Activated CD8-positive, alpha-beta memory T cell treated with anti-CD3 and anti-CD28 coated beads for 1 hour (primary cell): ENCODE measurements at places on chromosomes 12 and 14.

GRCh38 chr12:104568935-104569334, 112.2 kb downstream of the CHST11 start:
- no peak for DNase-seq

DNA sequence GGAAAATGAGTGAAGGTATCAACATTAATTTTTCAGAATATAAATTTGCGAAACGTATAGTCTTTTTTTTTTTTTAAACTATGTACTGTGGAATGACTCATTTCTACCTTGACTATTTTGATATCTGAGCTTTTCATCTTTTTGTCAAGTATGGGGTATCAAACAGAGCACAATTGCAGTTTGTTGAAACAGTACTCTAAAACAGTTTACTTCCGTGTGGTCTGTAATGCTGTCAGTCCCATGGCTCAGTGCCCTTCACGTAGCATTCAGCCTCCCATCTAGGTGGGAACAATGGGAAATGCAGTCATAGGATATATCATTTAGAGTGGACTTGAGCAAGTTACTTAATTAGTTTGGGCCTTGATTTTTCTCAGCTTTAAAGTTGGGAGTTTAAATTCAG, 139.5 kb downstream of the ERC1 start:
- no peak for DNase-seq

DNA sequence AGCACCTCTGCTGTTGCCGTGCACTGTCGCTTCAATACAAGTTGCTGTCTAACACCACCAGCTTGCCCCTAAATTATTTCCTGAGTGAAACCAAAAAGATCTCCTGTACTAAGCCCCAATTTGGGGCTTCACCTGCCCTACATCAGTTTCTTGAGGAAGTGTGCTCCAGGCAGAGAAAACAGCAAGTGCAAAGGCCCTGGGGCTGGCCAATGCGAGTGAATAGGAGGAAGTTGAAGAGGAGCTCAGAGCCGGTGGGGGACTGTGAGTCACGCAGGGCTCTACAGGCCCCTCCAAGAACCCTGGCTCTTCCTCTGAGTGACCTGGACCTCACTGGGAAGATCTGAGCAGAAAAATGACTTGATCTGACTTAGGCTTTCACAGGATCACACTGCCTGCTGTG, 117.2 kb downstream of the IPO8 start:
- no peak for DNase-seq

- no peak for DNase-seq
These were observed 8.5 kb downstream of the CTDSP2 start for GRCh38 chr12:57837864-57838562.

DNA sequence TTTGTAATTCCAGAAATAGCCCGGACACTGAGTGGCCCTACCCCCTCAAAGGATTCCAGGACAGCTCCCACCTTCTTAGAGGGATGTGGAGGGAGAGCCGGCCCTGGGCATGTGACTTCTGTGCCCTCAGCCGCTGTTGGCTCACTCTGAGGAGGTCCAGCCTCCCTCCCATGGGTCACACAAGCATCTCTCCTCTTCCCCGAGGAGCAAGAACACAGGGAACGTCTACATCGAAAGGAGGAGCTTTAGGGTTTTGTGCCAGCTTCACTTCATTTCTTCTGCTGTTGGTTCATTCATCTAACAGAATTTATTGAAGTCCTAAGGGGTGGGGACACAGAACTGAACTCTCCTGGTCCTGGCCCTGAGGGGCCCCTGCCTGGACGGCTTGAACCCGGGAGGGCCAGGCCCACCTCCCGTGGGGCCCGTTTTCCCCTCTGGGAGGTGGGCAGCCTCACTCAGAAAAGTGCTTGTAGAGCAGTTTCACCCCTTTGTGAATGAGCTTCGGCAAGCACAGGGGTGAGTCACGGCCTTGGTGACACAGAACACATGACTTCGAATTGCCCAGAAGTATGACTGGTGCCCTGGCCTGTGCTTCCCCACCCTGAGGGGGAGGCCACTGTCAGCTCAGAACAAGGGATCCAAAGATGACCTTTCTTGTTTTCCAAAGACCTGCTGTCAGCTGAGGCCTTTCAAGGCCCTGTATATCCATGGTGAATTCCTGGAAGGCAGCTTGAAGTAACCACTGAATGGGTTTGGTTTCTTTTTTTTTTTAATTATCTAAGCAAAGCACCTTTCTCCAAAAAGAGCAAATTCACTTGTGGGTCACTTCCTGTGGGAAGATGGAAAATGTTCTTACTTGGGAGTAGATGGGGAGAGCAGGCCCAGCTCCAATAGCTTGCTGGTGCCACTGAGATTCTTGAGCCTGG, 39.2 kb downstream of the NFKBIA start:
- peak; percentile 35 for DNase-seq

- no peak for DNase-seq
These were observed 117.9 kb downstream of the CAND1 start for GRCh38 chr12:67386869-67387565.

DNA sequence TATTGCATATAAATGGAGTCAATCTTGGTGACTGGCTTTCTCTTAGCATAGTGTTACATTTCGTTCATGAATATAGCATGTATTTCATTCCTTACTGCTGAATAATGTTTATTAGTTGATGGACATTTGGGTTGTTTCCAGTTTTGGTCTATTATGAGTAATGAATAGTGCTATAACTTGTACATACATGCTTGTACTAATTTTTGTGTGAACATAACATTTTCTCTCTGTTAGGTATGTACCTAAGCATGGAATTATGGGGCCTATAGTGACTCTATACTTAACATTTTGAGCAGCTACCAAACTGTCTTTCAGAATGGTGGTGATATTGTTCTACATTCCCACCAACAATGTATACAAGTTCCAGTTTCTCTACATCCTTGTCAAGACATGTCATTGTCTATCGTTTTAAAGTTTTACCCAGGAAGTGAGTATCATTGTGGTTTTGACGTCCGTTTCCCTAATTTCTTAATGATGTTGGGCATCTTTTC, 23.1 kb downstream of the ATP2A2 start:
- no peak for DNase-seq

DNA sequence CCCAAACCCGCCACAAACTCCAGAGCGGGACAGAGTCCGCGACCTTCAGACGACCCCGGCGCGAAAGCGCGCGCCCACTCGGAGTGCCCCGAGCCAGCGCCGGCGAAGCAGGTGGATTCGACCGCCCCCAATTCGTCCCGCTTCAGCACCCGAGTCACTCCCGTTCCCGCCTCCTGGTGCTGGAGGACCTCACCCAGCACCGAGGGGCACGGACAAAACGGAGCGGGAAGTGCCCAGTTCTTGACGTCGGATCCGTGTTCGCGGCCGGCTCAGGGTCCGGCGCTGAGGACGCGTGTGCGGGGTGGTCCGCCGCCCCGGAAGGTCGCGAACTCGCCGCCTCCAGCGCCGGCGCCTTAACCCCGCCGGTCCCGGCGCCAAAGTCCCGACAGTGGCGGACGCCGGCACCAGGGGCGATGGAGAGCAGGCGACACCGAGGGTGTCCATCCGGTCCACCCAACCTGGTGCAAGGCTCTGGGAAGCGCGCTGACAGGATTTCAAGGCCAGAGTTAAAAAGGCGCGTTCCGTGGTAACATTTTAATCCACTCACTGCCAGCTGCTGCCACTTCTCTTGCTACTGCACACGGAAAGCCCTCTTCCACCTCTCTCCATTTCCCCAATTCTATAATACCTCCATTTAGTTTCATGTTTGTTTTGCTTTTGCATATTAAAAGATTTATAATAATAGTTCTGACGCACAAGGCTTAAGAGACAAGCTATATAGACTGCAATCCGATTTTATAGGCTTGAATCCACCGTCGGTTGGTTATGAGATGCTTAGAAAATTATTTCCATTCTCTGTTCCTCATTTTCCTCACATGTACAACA, 240.0 kb upstream of the CPNE8 start:
- no peak for DNase-seq

DNA sequence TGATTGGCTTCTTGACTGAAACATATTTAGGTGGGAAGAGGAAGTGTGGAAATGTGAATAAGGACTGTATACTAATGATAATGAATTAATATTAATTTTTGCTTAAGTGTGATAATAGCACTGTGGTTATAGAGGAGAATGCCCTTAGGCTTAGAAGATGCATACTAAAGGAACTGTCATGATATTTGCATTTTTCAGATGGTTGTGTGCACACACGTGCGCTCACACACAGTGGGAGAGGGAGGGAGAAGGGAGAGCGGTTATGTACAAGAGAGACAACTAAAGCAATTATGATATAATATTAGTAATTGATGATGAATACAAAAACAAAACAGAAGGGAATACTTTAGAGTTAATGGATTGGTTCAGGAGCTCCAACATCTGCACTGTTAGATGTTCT, 54.2 kb downstream of the RCOR1 start:
- DNase-seq = no peak

DNA sequence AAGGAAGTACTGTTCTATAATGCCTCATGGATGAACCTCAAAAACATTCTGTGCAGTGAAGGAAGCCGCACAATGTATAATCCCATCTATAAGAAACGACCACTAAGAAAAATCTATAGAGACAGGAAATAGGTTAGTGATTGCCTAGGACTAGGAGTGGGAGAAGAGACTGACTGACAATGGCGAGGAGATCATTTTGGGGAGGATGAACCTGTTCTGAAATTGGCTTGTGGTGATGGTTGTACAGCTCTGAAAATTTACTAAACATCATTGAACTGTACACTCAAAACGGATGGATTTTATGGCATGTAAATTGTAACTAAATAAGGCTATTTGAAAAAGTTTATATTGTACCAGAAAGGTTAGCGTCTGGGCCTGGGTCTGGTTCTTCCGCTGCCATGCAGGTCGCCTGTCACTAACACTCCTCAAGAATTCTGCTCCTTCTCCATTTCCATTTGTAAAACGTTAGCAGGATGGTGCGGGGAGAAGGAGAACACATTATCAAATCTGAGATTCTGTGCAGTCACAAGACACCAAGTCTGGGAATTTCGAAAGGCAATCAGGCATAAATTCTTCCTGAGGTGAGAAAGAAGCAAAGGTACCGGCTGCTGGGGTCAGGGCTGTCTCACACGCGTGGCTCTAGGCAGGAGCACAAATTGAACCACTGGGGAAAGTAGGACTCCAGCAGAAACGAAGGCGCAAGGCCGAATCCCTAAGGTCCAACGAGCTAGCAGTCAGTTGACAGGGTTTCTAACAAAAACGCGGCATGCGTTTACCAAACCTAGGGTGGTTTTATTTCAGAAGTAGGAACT, 845 bp upstream of the COCH start:
- no peak for DNase-seq

- no peak for DNase-seq
These were observed 28.7 kb downstream of the TSPAN9 start for GRCh38 chr12:3105690-3106479.

DNA sequence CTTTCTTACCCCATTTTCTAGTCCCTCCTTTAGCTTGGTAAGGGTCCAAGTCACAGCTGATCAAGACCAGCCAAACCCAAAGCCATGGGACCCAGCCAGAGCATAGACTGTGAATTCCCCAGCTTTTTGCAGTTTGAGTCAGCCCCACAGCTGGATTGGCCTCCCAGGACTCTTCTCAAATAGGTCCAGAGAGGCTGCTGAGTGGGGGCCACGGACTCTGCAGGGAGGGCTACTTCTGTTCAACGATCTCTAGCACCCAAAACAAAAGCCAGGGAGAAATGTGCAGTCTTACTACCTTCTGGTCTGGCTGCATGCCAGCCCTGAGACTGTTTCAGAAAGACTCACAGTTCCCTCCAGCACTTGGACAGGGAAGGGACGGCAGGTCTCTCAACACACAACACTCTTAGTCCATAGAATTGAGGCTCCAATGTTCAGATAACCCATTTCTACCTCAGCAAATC, 1.6 kb downstream of the VDR start:
- DNase-seq = no peak

DNA sequence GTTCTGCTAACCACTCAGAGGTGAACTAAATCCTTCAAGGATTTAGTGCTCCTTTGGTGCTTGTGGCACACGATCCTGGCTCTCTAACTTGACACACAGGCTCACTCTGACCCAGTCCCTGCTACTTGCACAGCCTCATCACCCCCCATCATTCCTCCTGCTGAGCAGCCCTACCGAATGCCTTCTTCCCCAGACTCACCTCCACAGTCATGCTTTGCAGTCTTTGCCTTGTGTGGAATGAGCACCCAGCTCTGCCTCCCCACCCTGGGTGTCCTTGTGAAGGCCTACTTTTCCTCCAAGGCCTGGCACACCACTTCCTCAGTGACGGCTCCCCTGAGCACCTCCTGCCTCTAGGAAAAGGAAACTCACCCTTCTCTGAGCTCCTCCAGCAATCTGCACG, 7.9 kb upstream of the TINF2 start:
- DNase-seq = no peak
